ENCODE measurements at places on chromosomes 13 and 19.

- DNase-seq = no peak
Measured at GRCh38 chr13:74576420-74576819, 442.2 kb upstream of the KLF12 start.

DNA sequence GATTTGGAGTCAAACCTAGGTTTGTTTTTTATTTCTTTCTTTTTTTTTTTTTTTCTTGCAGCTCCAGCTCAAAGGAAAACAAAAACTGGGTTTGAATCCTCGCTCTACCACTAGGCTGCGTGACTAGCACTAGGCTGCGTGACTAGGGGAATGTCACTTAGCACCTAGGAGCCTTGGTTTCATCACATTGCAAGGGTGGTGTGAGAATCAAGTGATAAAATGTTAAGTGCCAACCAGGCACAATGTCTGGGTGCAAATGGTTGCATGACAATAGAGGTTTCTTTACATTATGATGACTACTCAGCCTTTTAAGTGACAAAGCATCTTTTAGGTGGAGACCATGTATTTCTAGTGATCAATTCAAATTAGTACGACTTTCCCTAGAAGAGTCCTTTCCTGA lies 27.9 kb downstream of the RCBTB2 start:
- DNase-seq = peak; percentile 85

DNA sequence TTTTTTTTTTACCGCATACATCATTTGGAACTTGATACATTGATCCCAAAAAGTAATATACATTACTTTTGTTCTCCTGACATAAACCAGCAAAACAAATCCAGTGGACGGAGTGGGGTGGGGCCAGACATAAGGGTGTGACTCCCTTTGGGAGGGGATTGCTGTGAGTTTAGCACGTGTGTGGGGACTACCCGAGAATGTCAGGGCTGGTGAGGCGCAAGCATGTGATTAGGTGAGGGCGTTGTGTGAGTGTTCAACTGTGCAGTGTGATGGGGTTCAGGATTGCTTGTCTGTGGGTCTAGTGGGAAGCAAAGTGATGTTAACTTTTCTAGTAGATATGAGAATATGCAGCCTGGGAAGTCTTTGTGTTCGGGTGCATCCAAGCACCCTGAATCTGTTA lies 468.0 kb downstream of the TSHZ3 start:
- DNase-seq = no peak

- DNase-seq = no peak
Measured at GRCh38 chr13:22893777-22894176, 287.0 kb upstream of the SGCG start.

DNA sequence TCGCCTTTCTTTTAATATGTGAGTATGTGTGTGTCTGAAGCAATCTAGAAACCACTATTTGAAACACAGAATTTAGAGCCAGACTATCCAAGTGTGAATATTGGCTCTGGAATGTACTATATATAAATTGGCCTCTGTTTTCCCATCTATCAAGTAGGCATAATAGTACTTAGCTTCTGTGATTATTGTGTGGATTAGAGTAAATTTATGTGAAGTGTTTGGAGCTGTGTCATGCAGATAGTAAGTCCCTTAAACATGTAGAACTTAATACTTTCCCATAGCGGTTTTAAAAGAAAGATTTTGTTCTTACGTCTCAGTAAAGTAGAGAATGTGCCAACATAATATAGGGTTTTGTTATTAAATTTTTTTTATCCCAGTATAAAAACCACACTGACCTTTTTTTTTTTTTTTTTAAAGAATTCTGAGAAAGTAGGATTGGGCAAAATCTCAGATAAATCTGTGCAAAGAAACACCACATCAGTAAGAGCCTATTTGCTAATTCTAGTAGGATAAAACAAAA lies 432.3 kb downstream of the RFC3 start:
- no peak for DNase-seq

DNA sequence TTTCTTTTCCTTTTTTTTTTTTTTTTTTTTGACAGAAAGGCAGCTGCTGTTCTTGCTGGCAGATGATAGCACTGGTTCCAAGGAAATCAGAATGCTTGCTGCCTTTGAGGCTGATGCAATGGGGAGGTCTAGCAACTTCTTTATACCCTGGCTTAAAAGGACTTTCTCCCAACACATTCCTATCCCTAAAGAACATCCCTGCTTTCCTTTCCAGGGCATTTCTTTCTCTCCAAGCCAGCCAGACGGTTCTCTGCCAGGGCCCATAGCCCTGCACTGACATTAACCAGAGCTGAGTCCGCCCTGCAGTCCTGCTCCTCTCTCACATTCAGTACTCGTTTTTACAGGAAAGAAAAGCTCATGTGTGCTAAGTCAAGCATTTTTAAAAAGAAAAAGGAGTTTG lies 133.9 kb upstream of the WASF3 start:
- DNase-seq = no peak

DNA sequence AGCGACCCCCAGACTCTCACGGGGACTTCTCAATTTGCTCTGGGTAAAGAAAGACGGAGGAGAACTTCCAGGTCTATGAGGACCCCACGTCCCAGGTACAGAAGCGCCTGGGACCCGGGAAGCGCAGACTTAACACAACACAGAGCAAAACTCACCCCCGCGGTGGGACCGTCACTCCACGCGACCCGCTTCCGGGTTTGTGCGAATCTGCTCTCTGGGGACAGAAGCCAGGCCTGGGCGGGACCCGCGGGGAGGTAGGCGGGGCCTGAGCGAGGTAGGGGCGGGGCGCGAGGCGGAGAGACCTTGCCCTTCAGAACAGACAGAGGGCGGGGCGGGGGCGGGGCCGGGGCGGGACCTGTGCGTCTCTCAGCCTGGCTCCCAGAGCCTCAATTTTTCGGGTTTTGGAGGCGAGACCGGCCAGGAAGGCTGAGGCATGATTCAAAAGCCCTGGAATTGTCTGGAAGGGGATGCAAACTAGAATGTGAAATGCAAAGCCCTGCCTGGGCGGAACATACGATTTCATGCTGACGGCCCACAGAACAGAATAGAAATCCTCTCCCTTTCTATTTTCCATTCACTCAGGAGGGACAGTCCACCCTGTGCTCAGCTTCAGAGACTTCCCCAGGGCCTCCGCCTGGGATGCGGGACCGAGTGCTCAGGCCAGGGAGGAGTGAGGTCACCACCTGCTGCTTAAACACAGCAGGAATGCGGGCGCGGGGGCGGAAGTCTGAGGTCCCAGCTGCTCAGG lies 19.3 kb upstream of the ZNF888 start:
- DNase-seq = peak; percentile 87

GRCh38 chr13:21033856-21034602 lies 27.4 kb downstream of the LATS2 start:
- DNase-seq = no peak

DNA sequence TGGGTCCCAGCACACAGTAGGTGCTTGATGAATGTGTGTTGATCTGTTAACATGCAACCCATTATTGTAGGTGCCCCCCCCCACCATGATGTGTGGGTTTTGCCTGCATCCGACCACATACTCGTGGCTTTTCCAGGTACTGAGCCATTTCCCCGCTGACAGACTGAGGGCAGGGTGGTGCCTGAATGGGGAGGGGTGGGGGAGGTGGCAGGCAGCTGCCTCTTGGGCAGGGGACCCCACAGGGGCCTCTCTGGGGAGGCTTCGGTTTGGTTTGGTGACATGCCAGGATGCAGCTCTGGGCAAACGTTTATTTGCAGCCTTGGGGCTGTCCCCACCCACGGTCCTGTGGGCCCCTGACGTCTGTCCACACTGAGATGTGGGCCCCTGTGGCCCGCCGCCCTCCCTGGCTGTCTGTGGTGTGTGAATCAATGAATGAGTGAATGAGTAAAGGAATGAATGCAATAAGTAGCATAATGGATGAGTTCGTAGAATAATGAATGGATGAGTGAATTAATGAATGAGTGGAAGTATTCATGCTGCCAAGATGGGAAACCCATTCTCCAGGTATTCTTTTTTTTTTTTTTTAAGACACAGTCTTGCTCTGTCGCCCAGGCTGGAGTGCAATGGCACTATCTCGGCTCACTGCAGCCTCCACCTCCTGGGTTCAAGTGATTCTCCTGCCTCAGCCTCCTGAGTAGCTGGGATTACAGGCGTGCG lies 9.0 kb upstream of the JUND start:
- peak; percentile 96 for DNase-seq

DNA sequence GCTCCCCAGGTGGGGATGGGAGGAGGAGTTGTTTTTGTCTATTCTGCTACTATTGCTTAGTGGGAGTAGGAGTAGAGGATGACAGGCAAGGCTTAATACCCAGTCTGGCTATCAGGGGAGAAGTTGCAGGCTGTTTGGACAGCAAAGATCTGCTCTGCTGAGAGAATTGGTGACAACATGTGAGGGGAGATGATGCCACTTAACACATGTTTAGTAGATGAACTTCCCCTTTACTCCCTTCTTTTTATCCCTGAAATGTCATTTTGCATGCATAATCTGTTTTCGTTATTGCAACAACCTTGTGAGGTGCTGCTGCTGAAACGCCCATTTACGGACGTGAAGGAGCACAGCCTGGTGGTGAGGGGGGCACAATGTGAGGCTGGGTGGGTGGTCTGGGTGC lies 3.0 kb upstream of the CYP4F12 start:
- DNase-seq = no peak

GRCh38 chr13:39259371-39260140 lies 221.3 kb downstream of the NHLRC3 start:
- peak; percentile 9 for DNase-seq

GRCh38 chr19:29636553-29637360 lies 28.5 kb upstream of the PLEKHF1 start:
- no peak for DNase-seq

- no peak for DNase-seq
Measured at GRCh38 chr13:36829753-36830152, 10.7 kb downstream of the RFXAP start.

GRCh38 chr19:58586133-58586765 lies 13.1 kb upstream of the MZF1 start:
- no peak for DNase-seq

- no peak for DNase-seq
Measured at GRCh38 chr13:64912141-64912540, 2318.0 kb downstream of the PCDH9 start.

DNA sequence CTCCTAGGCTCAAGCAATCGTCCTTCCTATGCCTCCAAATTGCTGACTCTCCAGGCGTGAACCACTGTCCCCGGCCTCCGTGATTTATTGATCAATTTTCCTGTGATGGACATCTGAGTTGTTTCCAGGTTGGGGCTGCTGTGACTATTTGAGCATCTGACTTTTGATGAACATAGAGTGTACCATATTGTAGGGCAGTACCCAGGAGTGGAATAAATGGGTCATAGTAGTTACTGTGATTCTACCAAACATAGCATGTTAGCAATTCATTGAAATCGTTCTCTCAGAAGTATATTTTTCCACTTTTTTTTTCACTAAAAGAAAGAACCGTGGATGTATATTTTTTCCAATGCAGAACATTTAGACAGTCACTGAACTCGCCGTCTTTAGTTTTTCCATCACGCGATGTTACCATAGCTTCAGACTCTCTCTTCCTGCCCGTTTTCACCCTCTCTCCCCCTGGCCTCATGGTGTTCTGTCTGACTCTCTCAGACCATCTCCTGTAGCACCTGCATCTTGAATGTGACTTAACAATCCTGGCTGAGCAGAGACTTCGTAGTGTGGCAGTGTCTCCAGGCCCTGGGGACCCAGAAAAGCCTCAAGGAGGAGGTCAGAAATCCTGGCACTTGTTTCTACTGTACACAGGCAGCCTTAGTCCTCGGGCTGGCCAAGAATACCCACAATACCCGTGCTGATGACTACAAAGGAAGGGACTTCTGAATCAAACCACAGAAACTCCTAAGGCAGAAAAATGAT lies 3.2 kb upstream of the RASGRP4 start:
- peak; percentile 73 for DNase-seq

- no peak for DNase-seq
Measured at GRCh38 chr19:397321-397720, 11.6 kb downstream of the C2CD4C start.

- DNase-seq = no peak
Measured at GRCh38 chr13:36847606-36848005, 28.6 kb downstream of the RFXAP start.

Data from activated CD4-positive, alpha-beta T cell treated with anti-CD3 and anti-CD28 coated beads, Interleukin-10, Interleukin-2, amounts not matched to agents 100 ng/mL and 50 ng/mL, durations not matched to agents 16 hours and 8 hours (primary cell).